ENCODE measurements at places on chromosomes 3 and 15. TPM values are rescaled to one million over a fixed set of nuclear protein-coding genes. Genes with fewer than 3 reads are reported as not detected.

CPEB1 gene
- 3.3 TPM for total RNA-seq

BSN gene
- total RNA-seq: 0.16 TPM

TRIM42 gene
- total RNA-seq: not detected

IREB2 gene
- 31.9 TPM for total RNA-seq

GOLGA8S gene
- 0.14 TPM for total RNA-seq

ATP13A4 gene
- not detected for total RNA-seq

CKMT1A gene
- 3.3 TPM for total RNA-seq
